ENCODE measurements at places on chromosomes 1 and 21.
A peak's percentile ranks its signal among the peaks of the same experiment; 100 is the strongest.

GRCh38 chr1:43423672-43424550, 29.8 kb downstream of the HYI start:
- no peaks in the 10 kb centered on the region for H3K27me3 ChIP-seq
- H3K4me3 ChIP-seq: no peak overlapping the region
- H3K27ac ChIP-seq: no peak overlapping the region
- no peak for DNase-seq
- H3K36me3 ChIP-seq: peaks cover 89% of the 10 kb centered on the region
- no peaks in the 10 kb centered on the region for H3K4me1 ChIP-seq

GRCh38 chr1:11617314-11617713, 36.9 kb downstream of the FBXO2 start:
- peaks cover 6% of the 10 kb centered on the region for H3K27me3 ChIP-seq
- no peak for DNase-seq
- no peaks in the 10 kb centered on the region for H3K4me1 ChIP-seq
- H3K36me3 ChIP-seq: no peaks in the 10 kb centered on the region

GRCh38 chr1:35587736-35588135, 14.6 kb downstream of the TFAP2E start:
- H3K4me3 ChIP-seq: no peak overlapping the region
- no peak for DNase-seq
- H3K36me3 ChIP-seq: no peaks in the 10 kb centered on the region
- no peaks in the 10 kb centered on the region for H3K27me3 ChIP-seq
- no peaks in the 10 kb centered on the region for H3K4me1 ChIP-seq

DNA sequence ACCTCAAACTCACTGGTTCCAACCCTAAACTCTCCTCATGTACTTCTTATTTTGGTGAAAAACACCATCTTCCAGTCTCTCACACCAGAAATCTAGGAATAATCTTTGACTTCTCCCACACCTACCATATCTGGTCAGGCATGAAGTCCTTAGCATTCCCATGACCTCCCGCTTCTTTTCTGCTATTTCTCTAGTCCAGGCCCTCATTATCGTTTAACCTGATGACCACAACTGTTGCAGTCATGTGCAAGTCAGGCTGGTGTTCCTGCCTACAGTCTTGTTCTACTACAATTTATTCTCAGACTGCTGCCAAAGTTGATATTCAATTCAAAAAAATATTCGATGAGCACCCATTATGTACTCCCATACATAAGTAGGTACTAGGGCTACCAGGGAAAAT, 71.3 kb downstream of the PIK3R3 start:
- no peaks in the 10 kb centered on the region for H3K4me1 ChIP-seq
- no peak overlapping the region for H3K4me3 ChIP-seq
- no peaks in the 10 kb centered on the region for H3K27me3 ChIP-seq
- H3K36me3 ChIP-seq: no peaks in the 10 kb centered on the region
- no peak for DNase-seq
- H3K27ac ChIP-seq: no peak overlapping the region

DNA sequence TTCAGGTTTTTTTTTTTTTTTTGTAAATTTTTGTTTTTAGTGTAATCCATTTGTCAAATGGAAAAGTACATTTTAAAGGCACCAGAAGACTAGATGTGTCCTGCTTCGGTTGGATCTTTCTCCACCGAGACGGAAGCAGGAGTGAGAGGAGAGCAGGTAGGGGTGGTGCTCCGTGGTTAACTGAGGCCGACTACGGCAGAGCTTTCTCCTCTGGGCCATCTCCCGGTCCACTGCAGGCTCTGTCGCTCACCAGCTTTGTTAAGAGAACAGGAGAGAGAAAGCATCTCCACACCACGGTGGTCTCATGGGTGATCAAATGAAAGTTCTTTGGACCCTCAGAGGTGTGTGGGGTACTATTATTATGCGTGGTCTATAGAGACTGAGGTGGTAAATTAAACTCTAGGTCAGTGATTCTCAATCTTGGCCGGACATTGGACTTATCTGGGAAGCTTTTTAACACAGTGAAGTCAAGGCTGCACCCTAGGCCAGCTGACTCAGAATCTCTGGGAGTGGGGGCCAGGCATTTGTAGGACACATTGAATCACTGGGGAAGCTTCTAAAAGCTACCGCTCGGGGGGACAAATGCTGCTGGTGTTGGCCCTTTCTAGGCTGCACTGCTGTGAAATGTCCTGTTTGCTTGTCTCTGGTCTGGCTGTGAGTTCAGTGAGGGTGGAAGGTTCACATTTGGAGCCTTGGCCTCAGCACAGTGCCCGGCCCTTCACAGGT, 25.0 kb downstream of the ABCA4 start:
- peaks cover 50% of the 10 kb centered on the region for H3K4me1 ChIP-seq
- H3K4me3 ChIP-seq: peak overlapping the region; percentile 38
- no peaks in the 10 kb centered on the region for H3K27me3 ChIP-seq
- peak overlapping the region; percentile 69 for H3K27ac ChIP-seq

DNA sequence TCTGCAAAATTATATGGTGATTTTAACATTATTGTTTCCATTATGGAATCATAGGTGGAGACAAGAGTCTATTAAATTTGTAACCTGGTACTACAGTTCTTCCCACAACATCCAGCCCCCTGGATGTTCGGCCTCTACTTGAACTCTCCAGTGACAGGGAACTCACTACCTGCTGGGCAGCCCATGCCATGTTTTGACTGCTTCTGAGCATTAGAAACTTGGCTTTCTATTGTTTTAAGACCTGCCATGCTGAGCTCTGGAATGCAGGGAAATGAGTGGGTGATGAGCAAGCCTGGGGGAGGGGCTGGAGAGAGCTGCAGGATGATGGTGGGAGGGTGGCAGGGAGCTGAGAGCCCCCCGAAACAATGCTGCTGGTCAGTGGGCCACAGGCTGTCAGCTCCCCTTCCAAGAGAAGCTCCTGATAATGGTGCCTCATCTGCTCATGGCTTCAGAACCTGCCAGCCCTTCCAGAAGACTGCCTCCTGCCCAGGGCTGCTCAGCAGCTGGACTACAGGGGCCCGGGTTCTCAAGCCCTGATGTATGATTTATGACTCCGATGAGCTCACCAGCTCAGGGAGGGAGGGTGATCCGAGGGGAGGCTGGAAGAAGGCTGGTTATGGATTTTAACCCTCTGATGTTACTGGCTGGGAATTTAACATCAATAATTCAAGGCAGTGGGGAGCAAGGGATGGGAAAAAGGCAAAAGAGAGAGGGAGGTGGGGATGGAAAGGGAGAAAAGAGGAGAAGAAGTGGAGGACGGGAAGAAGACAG, 205.0 kb downstream of the HIVEP3 start:
- no peak overlapping the region for H3K27ac ChIP-seq
- DNase-seq: no peak
- no peaks in the 10 kb centered on the region for H3K4me1 ChIP-seq
- no peaks in the 10 kb centered on the region for H3K27me3 ChIP-seq
- no peak overlapping the region for H3K4me3 ChIP-seq

DNA sequence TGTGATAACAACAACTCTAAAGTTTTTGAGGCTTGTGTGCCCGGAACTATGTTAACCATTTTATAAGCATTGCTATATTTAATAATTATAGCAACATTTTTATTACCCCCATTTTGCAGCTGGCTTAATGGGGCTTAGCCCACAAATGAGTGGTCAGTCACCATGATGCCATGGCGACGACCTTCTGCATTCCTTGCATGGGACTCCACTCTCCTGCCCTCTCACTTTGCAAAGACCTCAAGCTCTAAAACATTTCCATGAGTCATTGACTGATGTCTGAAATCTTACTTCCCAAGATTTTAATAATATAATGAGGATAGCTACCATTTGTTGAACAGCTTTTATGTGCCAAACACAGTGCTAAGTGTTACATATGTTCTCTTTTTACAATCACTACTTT, 15.4 kb downstream of the NGF start:
- no peak overlapping the region for H3K27ac ChIP-seq
- peaks cover 6% of the 10 kb centered on the region for H3K4me1 ChIP-seq
- no peak overlapping the region for H3K4me3 ChIP-seq
- no peak for DNase-seq
- H3K36me3 ChIP-seq: no peaks in the 10 kb centered on the region
- no peaks in the 10 kb centered on the region for H3K27me3 ChIP-seq

- no peak overlapping the region for H3K27ac ChIP-seq
- no peak overlapping the region for H3K4me3 ChIP-seq
- no peaks in the 10 kb centered on the region for H3K27me3 ChIP-seq
- H3K36me3 ChIP-seq: no peaks in the 10 kb centered on the region
- no peaks in the 10 kb centered on the region for H3K4me1 ChIP-seq
Observed at GRCh38 chr1:221449801-221450470, 292.0 kb downstream of the DUSP10 start.

GRCh38 chr21:34533938-34534337, 21.9 kb upstream of the KCNE1 start:
- H3K36me3 ChIP-seq: no peaks in the 10 kb centered on the region
- DNase-seq: no peak
- H3K4me1 ChIP-seq: peaks cover 9% of the 10 kb centered on the region
- H3K4me3 ChIP-seq: no peak overlapping the region
- H3K27me3 ChIP-seq: no peaks in the 10 kb centered on the region
- H3K27ac ChIP-seq: no peak overlapping the region
